GOT3 (cell line): ENCODE measurements at places on chromosomes 4 and X.

DNA sequence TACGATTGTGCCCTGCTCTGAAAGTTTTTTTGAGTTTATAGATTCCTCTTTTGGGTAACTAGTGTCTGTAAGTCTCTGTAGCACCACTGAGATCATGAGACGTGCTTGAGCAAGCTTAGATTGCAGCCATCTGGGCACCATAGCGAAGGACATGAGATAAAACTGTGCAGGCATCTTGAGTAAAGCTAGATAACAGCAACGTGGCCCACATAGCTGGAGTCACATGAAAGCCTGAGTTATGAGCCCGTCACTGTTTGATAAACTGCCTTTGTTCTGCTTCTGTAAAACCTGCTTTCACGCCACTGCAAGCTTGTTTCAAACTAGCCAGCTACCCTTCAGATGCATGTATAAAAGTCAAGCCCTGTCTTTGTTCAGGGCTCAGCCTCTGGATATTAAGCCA lies 359.1 kb upstream of the CXorf51A start:
- DNase-seq = no peak

GRCh38 chr4:179307297-179308136 lies 1865.3 kb upstream of the AGA start:
- DNase-seq = no peak

DNA sequence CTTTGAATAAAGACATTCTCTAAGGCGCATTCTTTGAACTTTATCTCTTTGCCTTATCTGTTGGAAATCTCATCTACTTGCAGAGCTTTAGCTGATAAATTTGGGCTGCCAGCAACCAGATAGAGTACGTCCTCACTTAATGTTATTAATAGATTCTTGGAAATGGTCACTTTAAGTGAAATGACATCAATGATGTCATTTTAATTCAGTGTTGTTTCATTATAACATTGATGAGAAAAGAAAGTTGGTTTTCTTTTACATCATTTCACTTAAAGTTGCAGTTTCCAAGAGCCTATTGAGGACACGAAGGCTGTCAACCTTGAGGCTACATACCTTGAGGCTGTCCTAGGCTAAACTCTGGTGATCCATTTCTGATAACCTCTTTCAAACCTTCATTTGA lies 9.3 kb downstream of the TMEM165 start:
- no peak for DNase-seq

GRCh38 chr4:142883040-142883832 lies 37.1 kb upstream of the INPP4B start:
- no peak for DNase-seq

GRCh38 chr4:10684631-10685030 lies at the start of gene CLNK:
CLNK (minus strand) TSS chr4:10684768; CDS start chr4:10667869, 16,899 bp downstream.
- no peak for DNase-seq

DNA sequence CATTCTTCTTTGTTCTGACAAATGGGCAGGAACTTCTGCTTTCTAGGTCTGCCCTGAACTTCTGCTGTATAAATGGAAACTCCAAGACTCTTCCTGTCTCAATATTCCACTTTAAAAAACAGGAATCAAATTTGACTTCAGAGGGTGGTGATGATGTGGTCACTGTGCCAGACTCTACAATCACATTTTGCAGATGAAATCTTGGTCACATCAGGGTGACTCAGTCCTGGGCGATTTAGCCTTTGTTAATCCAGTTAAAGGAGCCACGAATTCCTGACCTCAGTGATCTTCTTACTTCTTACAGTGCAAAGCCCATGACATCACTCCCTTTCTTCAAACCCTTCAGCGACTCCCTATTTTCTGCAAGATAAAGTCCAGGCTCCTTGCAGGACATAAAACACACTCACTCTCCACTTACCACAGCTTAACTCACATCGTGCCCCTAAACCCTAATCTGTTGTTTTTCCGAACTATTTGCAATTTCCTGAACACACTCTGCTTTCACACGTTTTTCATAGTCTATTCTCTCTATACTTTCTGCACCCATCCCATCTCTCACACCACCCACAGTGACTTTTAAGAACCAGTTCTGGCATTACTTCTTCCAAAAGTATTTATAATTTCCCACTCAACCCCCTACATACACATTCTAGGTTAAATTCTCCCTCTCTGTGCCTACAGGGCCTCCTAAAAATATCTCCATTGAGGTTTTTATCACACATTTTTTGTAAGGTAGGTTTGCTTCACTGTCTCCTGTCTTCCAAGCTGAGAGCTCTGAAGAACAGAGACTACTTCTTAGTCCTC lies 11.1 kb downstream of the GASK1B start:
- DNase-seq = no peak

DNA sequence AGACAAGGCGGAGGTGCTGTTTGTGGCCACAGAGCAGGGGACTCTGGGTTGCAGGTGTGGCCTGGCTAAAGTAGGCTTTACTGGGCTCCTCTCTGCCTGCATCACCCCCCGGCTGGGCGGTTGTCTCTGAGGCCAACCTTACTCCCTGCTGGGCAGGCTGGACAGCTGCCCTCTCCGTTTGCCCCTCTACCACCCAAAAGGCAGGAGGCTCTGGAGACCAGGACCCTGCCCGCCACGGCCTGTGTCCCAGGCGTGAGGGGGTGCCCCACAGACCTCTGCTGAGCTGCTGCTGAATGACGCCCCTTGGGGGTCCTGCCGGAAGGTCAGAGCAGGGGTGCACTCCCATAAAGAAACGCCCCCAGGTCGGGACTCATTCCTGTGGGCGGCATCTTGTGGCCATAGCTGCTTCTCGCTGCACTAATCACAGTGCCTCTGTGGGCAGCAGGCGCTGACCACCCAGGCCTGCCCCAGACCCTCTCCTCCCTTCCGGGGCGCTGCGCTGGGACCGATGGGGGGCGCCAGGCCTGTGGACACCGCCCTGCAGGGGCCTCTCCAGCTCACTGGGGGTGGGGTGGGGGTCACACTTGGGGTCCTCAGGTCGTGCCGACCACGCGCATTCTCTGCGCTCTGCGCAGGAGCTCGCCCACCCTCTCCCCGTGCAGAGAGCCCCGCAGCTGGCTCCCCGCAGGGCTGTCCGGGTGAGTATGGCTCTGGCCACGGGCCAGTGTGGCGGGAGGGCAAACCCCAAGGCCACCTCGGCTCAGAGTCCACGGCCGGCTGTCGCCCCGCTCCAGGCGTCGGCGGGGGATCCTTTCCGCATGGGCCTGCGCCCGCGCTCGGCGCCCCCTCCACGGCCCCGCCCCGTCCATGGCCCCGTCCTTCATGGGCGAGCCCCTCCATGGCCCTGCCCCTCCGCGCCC lies 920 bp downstream of the HTT-AS start:
- DNase-seq = no peak

- DNase-seq = no peak
Observed at GRCh38 chr4:150236626-150237025, 158.4 kb downstream of the DCLK2 start.

- no peak for DNase-seq
Observed at GRCh38 chrX:109840585-109840984, 107.5 kb upstream of the ACSL4 start.

DNA sequence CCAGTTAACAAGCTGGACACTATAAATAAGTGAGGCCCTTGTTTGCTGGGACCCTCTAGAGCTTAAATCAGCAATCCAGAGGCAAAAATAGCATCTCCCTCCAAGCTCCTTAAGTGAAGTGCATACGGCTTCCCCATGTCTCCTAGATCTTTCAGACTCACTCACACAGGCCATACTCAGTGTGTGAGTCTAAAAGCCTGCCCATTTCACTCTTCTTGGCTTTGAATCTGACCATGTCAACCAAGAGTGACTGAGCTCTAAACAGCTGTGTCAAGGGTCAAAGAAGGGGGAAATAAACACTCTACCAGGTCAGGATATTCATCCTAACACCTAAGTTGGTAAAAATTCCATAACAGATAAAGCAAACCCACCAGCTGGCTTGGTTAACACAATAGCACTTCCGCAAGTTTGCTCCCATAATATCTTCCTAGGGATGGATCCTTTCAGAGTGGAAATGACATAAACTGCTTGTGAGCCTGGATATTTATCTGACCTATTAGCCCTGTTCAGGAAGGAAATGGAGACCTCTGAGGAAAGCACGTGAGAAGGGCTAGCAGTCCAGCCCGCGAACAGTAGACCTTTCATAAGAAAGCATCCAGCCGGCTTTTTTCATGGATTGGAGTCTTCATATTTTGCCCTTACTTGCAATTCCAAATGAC lies 65.6 kb downstream of the MID1 start:
- no peak for DNase-seq

GRCh38 chr4:41024556-41025491 lies 189.5 kb downstream of the APBB2 start:
- no peak for DNase-seq

DNA sequence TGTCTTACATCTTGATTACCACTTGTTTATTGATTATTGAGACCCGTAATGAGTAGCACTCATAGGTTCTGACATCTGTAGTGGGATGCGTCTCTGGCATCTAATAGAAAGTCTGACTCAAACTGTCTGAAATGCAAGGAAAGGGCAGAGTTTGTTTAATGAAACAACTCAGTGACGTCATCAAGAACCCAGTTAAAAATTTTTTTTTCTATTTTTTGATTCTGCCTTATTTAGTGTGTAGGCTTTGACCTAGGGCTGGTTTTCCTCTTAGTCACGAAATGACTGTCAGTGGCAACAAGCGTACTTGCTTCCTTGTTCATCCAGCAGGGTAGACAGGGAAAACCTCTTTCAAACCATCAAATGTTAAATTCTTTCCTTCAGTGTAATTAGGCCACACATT lies 3.1 kb upstream of the CDKL5 start:
- peak; percentile 6 for DNase-seq

DNA sequence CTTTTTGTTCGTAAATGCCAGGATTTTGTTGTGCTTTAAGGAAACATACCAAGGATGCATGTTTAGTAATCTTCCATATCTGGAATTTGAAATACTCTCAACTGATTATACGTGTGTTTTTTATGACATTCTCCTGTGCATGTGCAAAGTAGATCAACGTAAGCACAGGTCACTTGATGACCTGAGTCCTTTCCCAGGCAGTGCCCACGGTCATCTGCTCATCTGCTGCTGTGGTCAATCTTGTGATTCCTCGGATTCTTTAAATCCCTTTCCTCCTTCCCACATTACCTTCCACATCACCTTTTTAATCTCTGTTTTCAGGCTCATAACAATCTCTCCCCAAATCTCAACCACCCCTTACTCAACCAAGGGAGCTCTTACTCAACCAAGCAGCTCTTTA lies 104.1 kb downstream of the RASL11B start:
- DNase-seq = no peak

DNA sequence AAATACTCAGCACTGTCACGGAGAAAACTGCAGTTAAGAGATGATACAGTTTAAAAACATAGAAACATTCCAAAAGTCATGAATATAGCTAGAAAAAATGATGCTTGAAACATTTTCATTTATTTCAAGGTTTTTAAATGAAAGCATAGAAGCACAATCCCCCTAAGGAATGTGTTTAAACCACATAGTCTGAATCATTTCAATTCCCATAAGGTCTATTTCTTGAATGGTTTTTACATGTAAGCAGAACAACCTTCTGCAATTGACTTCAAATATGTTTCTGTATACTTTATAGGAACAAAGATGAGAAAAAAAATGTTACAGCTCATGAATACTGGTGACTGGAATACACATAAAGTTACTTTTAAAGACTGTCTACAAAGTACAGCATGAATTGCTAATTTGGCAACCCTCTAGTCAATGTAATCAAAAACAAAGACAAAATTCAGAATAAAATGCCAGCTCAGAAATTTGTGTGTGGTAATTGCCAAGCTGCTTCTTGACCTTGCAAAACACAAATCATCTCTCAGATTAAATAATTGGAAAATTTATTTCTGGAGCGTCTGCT lies 886.4 kb upstream of the ADGRL3 start:
- no peak for DNase-seq
